Posterior cingulate gyrus (tissue), 11 donors: ENCODE measurements at places on chromosomes 16 and 17.

DNA sequence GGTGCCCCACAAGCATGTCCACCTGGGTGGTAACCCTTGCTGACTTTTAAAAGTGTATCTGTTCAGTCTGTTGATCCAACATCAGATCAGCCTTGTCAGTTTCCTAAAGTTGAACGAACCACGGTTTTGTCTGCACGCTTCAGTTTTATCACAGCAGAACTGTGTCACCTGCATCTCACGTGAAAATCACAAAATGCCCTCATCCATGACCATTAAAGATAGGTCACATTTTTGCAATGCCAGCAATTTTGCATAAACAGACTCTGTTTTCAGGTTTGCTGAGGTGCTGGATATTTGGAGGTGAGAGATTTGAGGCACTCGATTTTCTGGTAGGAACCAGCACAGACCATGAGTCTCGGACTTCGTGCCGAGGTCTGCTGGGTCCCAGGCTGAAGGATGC is 3.0 kb downstream of the METRNL start:
- DNase-seq: no peak

DNA sequence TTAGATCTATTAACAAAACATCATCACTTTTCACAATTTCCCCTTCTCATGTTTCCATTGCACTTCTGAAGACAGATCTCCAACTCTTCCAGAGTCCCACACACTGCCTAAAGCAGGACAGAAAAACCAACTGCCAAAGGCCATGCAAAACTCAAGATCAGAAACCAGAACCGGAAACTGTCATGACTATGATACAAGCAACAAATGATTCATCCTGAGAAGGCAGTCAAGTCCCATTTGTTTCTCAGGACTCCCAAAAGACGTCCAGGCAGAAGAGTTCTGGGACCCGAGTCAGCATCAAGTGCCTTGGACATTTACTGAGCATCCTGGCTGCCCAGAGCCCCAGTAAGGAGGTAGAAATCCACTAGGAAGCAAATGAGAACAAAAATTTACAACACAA is 38.8 kb downstream of the ERN1 start:
- DNase-seq: no peak

GRCh38 chr16:23279721-23280153 is 22.4 kb upstream of the SCNN1B start:
- peak; percentile 25 for DNase-seq

DNA sequence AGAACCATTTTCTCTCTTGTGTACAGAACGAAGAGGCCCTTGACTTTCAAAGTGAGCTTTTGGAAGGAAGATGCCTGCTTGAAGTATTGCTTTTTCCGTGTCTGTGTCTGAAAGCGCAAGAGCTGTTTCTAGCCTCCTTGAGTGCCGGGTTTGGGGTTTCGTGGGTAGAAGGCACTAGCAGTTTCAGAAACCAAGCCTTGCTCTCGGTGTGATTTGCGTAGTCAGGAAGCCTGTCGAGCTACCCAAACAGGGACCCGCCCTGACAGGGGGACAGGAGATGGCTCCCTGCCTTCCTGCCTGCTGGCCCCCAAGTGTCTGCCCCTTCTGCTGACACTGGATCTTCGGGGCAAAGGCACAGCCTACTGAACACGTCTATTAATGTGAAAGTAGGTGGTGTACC is 322.0 kb downstream of the MAF start:
- DNase-seq: no peak

- DNase-seq: no peak
Observed at GRCh38 chr16:76277460-76278030, 344 bp downstream of the CNTNAP4 start.

DNA sequence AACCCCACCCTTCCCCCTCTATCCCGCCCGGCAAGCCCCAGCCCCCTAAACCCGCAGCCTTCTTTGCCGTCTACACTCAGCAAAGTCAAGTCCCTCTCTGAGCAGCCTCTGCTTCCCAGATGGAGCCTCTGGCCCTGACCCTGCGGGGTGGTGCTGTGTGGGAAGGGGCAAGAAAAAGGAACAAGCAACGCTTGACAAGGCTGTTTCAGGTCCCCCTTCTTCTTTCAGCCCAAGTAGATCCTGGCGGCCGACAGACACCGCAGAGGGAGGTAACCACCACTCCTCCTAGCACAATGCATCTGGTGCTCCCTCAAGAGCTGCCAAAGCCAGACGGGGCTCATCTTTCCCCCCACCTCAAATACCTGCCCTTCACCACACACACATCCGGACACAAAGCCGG is 178.3 kb downstream of the ENGASE start:
- DNase-seq: no peak

DNA sequence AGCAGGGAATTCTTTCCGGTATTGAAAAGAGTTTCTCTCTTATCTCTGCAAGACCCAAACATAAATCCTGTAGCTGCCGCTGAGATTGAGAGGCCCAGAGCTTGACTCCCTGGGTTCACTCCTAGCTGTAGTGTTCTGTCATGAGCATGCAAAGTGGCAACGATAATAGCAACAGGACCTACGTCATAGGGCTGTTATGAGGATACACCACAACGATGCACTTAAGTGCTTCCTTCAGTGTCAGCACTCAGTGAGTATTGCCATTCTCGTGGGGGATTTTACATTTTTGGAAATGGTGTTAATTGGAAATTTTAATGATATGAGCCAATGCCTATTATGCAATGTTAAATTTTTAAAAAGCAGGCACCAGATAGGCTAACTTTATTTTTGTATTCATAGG is 199.8 kb downstream of the CYLD start:
- DNase-seq: no peak

- peak; percentile 11 for DNase-seq
Observed at GRCh38 chr16:54931120-54932014, 702 bp downstream of the IRX5 start.

DNA sequence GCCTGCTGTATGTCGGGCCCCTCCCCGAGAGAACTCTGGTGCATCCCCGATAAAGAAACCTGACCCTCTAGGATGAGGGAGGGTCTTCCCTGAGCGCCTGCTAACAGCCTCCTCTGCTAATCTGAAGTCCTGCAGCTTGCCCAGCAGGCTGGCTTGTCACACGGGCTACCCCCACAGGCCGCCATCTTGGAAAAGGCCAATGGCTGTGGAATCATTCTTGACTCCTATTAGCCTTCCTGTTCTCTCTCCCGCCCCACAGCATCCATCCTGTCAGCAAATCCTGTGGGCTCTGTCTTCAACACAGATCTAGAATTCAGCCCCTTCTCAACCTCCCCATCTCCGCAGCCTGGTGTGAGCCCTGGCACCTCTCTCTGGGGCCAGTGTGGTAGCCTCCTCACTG is 12.0 kb downstream of the IL4R start:
- no peak for DNase-seq

GRCh38 chr16:55471448-55472097 is 7.4 kb upstream of the MMP2 start:
- no peak for DNase-seq

GRCh38 chr17:9522074-9522473 is 53.5 kb downstream of the STX8 start:
- DNase-seq: no peak
